ENCODE measurements at places on chromosomes 1 and 21.

DNA sequence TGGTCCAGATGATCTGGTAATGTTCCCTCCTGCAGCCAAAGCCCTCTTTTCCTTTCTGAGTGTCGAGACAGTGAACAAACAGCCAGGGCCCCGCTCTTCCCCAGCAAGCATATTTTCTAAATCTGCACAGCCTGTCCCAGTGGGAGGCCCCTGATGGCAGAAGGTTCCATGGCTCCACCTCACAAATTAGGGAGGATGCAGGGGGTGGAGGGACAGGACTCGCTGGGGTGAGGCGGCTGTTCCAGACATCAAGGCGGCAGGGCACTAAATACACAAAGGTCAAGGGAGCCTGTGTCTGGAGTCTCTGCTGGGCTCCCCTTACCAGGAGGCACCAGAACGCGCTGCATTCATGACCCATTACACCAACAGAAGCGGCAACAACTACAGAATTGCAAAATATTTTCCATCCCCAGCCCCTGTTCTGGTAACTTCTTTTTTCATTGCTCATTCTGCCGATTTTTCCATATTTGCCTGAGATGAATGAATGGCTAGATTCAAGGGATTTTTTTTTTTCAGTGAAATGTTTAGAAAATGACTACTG, 27.0 kb upstream of the PRELP start:
- DNase-seq = no peak

DNA sequence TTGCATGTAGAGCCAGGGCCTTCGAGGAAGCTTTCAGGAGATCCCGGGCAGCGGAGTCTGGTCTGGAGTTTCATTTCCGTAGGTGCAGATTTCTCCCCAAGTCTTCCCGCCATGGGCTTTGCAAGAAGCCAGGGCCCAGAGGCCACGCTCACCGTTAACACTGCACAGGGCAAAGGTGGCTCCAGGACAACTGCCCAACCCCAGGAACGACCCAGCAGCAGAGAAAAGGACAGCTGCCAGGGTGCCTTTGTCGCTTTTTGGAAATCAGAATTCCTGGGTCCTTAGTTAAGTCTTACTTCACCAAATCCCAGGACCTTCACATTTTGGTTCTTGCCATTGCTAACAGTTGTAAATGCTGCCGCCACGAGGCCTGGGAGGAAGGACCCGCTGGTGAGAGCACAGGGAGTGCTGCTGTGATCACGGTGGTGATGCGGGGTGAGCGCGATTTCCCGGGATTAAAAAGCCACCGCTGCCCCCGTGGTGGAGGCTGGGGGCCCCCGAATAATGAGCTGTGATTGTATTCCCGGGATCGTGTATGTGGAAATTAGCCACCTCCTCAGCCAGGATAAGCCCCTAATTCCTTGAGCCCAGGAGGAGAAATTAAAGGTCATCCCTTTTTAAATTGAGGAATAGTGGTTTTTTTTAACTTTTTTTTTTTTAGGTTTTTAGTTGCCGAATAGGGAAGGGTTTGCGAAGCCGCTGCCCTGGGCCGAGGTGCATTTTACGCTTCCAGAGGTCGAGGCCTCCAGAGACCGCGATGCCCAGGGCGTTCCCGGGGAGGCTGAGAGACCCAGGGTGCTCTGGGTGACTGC, 8.2 kb downstream of the SIM2 start:
- DNase-seq = no peak

DNA sequence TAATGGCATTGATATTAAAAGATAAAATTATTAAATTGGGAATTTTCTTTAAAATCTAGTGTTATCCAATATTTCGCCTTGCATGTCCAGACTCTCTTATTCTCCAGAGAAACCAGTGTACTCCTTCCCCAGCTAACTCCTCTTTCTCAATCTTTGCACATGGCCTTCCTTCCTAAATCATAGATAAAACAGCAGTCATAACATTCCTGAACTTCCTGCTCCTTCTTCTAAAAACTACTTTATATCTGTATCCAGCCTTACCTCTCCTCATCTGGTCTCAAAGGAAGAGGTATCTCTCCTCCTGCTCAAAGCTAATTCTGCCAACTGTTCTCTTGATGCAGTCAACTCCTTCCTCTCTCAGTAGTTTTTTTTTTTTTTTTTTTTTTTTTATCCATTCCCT, 39.5 kb upstream of the NEK7 start:
- no peak for DNase-seq

DNA sequence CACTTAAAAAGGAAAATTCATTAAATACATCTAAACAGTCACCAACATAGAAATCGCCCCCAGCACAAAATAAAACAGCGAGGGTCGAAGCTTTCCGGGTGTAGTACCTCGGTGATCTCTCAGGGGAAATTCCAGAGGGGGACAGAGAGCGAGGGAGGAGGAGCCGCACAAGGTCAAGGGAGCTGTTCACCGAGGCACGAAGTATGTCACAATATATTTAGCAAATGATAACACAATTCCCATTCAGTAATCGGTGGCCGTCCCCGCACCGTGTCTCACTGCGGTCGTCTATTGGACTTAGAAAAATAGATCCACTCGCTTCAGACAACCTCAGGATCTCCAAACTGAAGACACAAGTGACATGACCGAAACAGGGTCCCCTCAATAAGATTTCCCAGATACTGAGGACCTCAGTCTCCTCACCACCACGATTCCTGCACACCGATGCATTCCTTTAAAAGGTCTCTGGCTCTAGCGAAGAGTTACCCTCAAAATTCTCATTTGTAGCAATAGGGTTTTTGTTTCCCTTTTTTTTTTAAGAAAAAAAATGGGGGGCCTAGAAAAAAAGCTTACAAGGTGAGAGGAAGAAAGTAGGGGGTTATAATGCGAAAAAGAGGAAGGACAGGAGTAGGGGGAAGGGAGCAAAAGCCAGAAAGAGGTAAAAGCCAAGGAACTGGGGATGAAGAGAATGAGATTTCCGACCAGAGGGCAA, 1.1 kb downstream of the LPGAT1 start:
- DNase-seq = no peak

GRCh38 chr1:13781907-13782633, 82.1 kb downstream of the PRDM2 start:
- peak; percentile 66 for DNase-seq

- DNase-seq = peak; percentile 54
Observed at GRCh38 chr1:246012341-246012740, 494.7 kb downstream of the SMYD3 start.

GRCh38 chr1:200908191-200908868, 13.6 kb downstream of the INAVA start:
- no peak for DNase-seq

GRCh38 chr1:890661-891060, 33.1 kb upstream of the SAMD11 start:
- no peak for DNase-seq

DNA sequence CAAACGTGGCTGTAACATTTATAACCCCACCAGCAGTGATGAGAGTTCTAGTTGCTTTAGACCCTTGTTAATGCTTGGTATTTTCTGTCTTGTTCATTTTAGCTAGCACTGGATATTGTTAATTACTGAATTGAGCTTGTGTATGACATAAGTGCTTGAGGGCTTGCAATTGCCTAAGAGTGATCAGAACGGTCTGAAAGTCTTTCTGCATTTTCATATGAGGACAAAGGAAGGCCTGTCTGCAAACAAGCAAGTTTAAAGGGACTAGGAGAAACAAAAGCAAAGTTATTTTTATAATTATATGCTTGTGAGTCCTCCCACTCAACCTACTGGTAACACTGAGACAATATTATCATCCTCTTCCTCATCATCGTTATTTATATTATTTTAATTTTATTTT, 305.5 kb upstream of the DUSP10 start:
- no peak for DNase-seq

- DNase-seq = no peak
Observed at GRCh38 chr1:206961668-206962067, 8.6 kb downstream of the FCAMR start.

DNA sequence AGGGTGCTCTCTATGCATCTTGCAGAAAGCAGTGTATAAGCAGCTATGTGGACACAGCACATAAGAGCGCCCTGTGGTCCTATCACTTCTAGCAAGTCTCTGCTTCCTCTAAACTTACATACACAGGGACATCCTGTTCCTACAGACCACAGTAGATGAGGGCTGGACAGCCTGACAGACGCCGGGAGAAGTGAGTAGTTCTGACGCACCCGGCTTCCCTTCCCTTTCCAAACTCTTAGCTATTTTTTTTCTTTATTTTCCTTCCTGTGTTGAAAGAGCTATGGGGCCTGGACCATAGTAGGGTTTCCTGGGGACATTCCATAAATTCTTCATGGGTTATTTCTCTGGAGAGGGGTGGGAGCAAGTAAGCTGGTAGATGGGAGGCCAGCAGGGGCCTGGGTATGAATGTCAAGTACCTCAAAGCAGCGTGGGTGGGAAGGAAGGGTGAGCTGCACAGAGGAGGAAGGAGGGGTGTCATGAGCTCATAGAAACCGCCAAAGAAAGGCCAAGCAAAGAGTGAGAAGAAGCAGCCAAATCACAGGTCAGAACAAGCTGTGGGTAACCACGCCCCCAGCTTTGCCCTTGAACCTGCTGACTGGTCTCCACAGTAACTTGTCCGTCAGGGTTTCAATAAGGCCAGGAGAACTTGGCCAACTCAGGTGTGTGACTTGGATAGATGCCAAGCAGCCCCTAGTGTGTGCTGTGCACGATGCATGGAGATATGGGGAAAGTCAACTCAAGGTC, 36.6 kb downstream of the PLXNA2 start:
- DNase-seq = peak; percentile 97

DNA sequence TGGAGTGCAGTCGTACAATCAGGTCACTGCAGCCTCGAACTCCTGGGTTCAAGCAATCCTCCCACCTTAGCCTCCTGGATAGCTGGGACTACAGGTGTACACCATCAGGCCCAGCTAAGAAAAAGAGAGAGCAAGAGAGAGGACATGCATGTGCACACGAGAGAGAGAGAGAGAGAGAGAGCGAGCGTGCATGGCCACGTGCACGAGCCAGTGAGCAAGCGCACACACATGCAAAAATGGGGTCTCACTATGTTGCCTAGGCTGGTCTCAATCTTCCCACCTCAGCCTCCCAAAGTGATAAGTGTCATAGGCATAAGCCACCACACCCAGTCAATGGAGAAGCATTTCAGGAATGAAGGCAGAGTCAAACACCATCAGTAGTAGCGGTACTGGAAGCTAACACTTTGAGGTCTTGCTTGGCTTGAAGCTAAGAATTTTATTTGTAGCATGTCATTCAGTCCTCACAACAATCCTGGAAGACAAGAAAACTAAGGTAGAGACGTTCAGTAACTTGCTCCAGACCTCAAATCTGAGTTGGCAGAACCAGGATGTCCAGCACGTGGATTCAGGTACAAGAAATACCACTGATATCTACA, 14.5 kb downstream of the GNB1 start:
- no peak for DNase-seq

GRCh38 chr1:212713465-212714136, 14.0 kb upstream of the BATF3 start:
- no peak for DNase-seq

All from astrocyte of the spinal cord (primary cell).